ENCODE measurements at places on chromosomes 1 and 21.
A peak's percentile ranks its signal among the peaks of the same experiment; 100 is the strongest.

- no peak for DNase-seq
Measured at GRCh38 chr1:81553503-81553902, 247.2 kb upstream of the ADGRL2 start.

DNA sequence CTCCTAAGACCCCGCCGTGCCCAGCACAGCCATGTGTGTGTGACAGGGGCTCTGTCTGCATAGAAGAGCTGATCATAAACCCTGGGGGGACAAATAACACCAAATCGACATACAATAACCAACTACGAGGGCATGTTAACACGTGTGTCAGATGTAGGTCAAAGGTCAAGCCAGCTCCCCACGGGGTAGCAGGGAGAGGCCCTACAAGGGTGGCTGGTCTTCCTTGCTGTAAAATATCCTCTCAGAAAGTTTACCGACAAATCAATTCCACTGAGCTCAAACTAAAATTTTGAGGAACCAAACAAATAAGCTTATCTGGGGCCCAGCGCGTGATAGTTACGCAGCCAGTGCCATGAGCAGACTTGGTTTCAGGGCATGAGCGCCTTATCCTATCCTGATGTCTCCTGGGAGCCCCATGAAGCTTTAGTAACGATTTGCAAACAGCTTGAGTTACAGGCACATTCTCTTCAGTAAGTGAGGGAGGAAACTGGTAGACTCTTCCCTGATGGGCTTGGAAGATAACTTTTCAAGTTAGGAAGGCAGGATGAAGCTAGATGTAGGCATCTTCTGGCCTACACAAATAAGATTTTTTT lies 2.7 kb upstream of the TMPRSS3 start:
- no peak for DNase-seq

DNA sequence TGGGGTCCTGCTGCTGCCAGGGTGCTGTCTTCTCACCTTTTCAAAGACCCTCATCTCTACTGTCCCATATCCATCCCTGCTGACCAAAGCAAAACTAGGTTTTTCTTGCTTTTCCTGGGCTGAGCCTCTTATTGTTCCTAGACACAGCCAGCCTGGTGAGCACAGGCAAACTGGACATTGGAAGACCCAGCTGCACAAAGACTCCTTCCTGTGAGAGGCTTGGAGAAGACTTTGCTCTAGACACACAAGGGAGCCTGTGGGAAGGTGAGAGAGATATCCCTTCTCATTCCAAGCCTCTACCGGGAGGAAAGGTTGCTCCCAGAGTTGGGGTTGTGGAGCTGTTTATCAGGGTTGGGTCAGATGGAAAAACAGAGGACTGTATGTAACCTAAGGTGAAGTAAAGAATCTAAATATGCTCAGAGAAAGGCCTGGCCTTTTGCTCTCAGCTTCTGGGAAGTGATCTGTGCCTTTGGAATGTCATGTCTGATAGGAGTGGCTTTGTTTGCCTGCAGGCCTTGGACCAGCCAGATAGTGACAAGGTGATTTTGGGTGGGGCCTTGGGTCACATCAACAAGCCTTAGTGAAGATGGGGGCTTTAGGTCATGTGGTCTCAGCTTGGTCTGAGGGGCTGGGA lies 87.6 kb upstream of the RUNX1 start:
- no peak for DNase-seq

GRCh38 chr1:239995281-239995680 lies 96.4 kb upstream of the FMN2 start:
- no peak for DNase-seq

- no peak for DNase-seq
Measured at GRCh38 chr1:30882678-30883388, 25.7 kb downstream of the SDC3 start.

DNA sequence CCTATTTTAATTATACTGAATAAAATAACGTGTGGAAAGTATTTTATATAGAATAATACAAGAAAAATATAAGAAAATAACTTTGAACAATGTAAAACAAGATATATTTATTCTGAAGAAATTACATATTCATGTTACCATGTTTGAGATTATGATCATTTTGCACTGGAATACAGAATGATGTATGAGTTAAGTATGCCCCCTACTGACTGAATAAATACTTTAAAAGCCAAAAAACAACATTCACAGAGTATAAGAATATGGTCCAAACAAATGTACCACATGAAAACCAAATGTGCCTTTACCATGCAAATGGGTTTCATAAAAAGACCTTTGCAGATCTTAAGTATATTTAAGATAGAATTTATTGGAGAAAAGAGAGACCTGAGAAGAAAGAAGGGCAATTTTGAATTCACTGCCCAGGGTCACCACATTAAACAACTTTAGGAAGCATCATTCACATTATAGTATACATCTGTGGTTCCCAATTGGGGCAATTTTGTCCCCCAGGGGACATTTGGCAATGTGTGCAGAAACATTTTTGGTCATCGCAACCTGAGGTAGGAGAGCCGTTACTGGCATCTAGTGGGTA lies 136.6 kb upstream of the GFI1 start:
- no peak for DNase-seq

DNA sequence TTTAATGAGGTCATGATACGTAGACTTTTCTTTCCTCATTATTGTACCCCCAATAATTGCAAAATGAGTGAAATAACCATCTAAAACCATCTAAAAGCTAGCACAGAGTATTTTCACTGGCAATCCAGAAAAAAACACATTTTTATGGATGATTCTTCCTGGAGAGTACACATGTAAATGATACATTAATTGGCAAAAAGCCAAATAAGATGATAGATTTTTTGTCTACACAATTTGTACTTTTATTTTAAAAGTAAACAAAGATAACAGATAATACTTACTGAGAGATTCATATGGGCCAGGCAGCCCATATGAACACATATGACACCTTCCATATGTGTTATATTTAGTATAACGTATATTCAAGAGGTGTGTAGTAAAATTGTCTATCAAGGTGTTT lies 2.5 kb upstream of the KRTAP19-7 start:
- no peak for DNase-seq

GRCh38 chr1:21368515-21369289 lies 71.2 kb upstream of the NBPF3 start:
- DNase-seq: peak; percentile 47

DNA sequence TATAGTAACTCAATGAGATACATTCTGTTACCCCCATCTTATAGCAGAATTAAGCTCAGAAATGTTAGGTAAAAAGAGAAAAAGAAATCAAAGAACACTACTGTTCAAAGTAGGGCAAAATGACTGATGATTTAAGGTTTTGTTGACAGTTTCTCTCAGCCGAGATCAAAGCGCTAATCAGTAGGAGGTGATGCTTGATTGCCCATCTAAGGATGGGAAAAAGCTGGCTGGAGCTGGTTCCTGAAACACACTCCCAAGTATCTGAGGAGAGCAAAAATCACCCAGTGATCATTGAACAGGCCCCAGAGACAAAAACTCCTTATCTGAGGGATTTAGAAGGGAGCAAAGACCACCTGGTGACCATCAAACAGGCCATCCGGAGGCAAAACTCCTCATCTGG lies 64.5 kb upstream of the CSF1 start:
- no peak for DNase-seq

DNA sequence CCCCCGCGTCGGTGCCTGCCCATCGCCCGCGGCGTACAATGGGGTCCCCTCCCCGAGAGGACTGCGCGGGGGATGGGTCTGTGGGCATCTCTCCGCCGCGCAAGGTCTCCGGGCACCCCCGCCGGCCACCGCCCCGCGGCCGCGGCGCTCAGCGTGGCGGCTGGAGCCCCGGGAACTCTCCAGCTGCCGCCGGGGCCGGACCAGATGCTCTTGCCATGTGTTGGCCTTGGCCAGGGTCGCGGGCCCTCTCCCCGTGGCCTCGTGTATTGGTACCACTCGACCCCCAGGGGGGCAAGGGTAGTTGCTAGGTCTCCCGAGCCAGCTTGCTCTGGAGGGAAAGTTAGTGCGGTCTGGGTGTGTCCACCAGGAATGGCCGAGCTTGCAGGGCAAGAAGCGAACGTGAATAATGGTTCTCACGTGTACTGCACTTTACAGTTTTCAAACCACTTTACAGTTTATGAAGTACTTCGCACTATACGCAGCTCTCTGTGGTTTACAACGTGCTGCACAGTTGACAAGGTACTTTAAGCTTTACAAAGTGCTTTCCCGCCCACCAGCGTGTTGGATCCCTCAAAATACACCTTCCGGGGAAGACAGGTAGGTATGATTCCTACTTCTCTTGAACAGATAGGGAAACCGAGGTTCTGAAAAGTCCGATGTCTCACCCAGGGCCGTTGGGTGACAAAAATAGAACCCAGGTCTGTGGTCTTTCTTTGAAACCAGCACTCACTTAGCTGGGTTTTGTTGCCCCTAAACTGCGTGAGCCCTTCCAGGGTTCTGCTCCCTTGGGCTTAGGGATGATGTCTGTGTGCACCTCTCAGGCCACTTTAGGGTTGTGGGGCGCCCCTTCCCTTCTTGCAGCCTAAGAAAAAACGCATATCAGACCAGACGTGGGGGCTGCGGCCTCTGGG lies 1.2 kb downstream of the EPHB2 start:
- DNase-seq: no peak

DNA sequence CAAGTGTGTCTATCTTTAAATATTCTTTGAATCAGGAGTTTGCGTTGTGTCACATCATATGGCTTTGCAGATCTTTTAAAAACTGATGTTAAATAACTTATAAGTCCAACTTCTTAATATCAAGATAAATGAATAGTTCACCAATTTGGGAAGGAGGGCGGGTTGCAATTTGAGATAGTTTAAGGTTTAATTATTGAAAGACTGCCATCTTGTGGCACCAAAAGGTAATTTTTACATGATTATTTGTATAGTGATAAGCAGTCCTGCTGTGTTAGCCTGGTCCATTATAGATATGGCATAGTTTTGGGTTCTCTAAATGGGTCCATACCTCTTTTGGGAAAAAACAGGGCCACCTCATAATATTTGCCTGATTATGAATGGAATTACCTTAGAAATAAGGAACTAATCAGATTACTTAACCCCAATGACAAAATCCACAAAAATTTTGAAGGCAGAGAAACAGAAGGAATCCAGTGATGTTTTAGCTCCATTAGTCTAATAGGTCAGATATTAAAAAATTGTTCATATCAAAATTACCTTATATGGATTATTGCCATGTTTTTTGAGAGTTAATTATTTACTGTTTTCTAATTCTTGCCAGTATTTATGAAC lies 64.3 kb downstream of the PRKAA2 start:
- no peak for DNase-seq

- no peak for DNase-seq
Measured at GRCh38 chr1:115056395-115056798, 26.8 kb downstream of the TSHB start.

DNA sequence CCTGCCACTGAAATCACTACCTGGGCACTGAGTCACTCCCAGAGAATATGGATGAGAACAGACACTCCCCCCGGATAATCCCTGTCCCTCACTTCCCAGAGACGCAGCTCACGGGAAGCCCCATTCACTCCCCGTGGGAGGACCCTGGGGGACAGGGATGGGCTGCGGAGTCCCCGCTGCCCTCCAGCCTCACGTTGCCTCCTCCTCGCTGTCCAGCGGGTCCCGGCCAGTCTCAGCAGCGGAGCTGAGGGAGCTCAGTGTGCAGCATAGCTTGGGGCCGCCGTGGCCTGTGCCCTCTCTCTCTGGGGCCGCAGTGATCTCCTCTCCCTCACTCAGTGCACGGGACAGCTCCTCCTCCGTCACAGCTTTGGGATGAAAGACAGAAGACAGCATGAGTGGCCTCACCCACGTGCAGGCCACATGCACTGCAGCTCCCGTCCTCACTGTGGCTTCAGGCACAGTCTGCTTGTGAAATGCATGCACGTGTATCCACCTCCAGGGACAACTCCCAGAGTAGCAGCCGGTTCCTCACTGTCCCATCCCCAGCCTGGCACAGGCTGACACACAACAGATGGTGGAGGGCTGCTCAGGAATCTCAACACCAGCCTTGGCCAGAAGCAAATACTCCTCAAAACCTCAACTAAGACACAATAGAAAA lies 7.4 kb downstream of the CFAP410 start:
- no peak for DNase-seq

GRCh38 chr1:211326140-211326527 lies 499 bp upstream of the TRAF5 start:
- no peak for DNase-seq

GRCh38 chr1:194698908-194699318 lies 1512.5 kb upstream of the B3GALT2 start:
- no peak for DNase-seq

DNA sequence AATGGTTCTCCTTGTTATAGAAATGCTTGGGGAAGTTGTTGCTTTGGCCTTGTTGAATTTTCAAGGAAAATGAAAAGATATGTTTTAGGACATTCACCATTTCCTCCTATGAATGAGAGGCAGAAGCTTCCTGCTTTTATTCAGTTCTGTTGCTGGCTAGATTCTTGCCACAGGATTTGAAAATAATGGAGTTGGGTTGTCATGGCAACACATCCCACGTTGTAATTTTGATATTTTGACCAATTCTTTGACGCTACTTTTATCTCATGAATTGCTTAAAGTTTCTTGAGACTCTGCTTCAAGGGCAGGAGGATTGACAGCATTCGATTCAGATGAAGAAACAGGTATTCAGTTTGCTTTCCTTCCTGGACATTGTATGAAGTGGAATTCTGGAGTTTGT lies 331.5 kb downstream of the PRDM2 start:
- DNase-seq: no peak

DNA sequence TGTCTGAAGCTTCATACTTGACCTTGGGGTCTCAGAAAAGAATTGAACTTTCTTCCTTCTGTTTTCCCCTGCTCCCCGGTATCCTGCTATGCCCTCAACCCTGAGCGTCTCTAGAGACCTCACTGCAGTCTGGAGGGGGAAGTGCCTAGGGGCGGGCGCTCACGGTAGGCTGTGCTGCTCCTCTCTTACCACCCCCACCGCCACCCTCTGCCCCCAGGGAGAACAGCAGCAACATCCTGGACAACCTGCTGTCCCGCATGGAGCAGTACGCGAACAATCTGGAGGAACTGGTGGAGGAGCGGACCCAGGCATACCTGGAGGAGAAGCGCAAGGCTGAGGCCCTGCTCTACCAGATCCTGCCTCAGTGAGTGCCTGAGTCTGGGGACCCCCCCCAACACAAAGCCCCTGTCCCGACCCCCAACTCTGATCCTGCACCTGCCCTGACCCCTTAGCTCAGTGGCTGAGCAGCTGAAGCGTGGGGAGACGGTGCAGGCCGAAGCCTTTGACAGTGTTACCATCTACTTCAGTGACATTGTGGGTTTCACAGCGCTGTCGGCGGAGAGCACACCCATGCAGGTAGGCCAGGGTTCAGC lies 10.3 kb downstream of the NPR1 start:
- no peak for DNase-seq

DNA sequence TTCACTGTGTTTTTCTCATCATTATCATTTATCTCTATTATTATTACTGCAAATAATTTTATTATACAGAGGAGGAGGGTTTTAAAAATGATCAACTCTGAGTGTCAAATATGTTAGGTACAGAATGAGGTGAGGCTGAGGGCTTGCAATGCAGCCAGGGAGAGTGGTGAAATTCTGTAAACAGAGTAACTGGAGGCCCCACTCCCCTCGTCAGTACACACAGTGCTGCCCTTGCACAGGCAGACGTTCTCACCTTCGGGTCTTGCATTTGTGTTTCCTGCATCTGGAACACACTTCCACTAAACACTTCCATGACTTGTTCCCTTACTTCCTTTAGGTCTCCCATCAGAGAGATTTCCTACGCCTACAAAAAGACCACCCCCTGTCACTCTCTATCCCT lies 24.3 kb upstream of the COA6 start:
- DNase-seq: no peak

All from stimulated activated CD8-positive, alpha-beta memory T cell treated with anti-CD3 and anti-CD28 coated beads, Interleukin-2, amount 100 ng/mL, for 1 hour (primary cell).